Activated T-cell treated with anti-CD3 and anti-CD28 coated beads for 24 hours (primary cell): ENCODE measurements at places on chromosomes 11 and 22.

GRCh38 chr11:6142936-6143335 lies 27.2 kb downstream of the OR52B2 start:
- DNase-seq = no peak

GRCh38 chr22:37792494-37792893 lies 15.2 kb upstream of the GCAT start:
- no peak for DNase-seq

DNA sequence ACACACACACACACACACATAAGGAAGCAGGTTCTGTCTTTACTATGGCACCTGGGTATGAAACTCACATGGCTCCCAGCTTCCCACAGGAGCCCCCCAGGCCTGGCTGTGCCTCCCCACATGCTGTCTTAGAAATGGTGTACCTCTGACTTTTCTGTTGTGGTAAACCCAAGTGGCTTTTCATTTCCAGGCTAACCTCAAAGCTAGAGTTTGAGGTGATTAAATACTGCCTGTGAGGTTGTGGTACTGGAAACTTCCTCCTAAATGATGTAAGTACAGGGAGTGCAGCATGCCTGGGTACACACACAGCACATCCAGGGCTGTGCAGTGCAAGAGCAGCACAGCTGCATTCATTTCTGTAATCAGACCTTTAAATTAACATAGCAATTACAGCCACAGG lies 34.4 kb downstream of the ME3 start:
- no peak for DNase-seq

- no peak for DNase-seq
Observed at GRCh38 chr22:32794449-32795213, 6.9 kb upstream of the TIMP3 start.
